ENCODE measurements at places on chromosomes 7 and 10. TPM values are rescaled to one million over a fixed set of nuclear protein-coding genes. Genes with fewer than 3 reads are reported as not detected.
A peak's percentile ranks its signal among the peaks of the same experiment; 100 is the strongest.

- no peak for DNase-seq
- no peaks in the 10 kb centered on the region for H3K4me1 ChIP-seq
- no peaks in the 10 kb centered on the region for H3K27me3 ChIP-seq
- H3K27ac ChIP-seq: no peak overlapping the region
- H3K4me3 ChIP-seq: no peak overlapping the region
Measured at GRCh38 chr10:86192691-86193090, 173.9 kb downstream of the GRID1 start.

Gene NRP1
- 99.3 TPM for total RNA-seq

Gene TFAM
- 240 TPM for total RNA-seq

GRCh38 chr10:7580520-7580919, 86.2 kb downstream of the ITIH5 start:
- H3K36me3 ChIP-seq: no peaks in the 10 kb centered on the region
- no peak for DNase-seq
- no peaks in the 10 kb centered on the region for H3K27me3 ChIP-seq
- no peak overlapping the region for H3K27ac ChIP-seq
- no peak overlapping the region for H3K4me3 ChIP-seq
- no peaks in the 10 kb centered on the region for H3K4me1 ChIP-seq

- H3K27me3 ChIP-seq: no peaks in the 10 kb centered on the region
- no peaks in the 10 kb centered on the region for H3K4me1 ChIP-seq
- H3K27ac ChIP-seq: peak overlapping the region; percentile 50
- H3K36me3 ChIP-seq: no peaks in the 10 kb centered on the region
Measured at GRCh38 chr7:1741751-1742554, 71.9 kb downstream of the ELFN1 start.

- H3K4me1 ChIP-seq: no peaks in the 10 kb centered on the region
- H3K36me3 ChIP-seq: no peaks in the 10 kb centered on the region
- H3K27ac ChIP-seq: no peak overlapping the region
- H3K27me3 ChIP-seq: no peaks in the 10 kb centered on the region
- H3K4me3 ChIP-seq: no peak overlapping the region
Measured at GRCh38 chr7:8161364-8161828, 100.6 kb downstream of the ICA1 start.

DNA sequence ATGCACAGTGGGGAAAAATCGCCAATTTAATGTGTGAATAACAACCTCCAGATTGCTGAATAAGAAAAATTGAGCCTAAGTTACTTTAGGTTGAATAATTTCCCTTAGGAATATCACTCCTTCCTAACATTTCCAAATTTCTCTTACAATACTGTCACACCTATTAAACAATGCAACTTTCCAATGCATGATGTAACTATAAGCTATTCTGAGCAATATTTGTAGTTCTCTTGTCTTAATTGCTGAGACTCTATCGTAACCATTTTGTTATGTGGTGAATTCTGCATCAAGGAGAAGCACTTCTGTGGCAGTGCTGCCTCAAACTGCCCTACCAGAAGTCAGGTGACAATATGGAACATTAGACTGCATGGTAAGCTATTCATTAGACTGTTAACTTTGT, 386.7 kb upstream of the LRRN3 start:
- no peak overlapping the region for H3K4me3 ChIP-seq
- DNase-seq: no peak
- no peak overlapping the region for H3K27ac ChIP-seq
- H3K27me3 ChIP-seq: no peaks in the 10 kb centered on the region
- H3K36me3 ChIP-seq: no peaks in the 10 kb centered on the region
- no peaks in the 10 kb centered on the region for H3K4me1 ChIP-seq

DNA sequence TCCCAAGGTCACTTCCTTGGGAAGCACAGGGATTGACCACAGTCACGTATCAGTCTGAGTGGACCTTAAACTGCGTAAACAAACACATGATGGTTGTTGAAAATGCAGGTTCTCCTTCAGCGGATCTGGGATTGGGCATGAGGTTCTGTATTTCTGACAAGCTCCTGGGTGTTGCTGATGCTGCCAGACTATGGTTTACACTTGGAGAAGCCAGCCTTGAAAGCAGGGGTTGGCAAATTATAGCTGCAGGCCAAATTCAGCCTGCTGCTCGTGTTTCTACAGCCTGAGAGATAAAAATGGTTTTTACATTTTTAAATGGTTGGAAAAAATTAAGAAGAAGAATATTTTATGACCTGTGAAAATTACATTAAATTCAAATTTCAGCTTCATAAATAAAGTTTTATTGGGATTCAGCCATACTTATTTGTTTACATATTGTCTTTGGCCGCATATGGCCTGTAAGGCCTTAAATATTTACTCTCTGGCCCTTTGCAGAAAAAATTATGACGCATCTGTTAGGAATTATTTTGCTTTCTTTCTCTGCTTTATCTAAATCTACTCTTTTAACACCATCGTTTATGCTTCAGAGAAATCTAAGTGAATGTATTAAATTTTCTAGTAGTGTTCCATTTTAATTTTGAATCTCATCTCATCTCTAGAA, 109.6 kb downstream of the SH2D4B start:
- H3K27me3 ChIP-seq: no peaks in the 10 kb centered on the region
- no peaks in the 10 kb centered on the region for H3K36me3 ChIP-seq
- H3K27ac ChIP-seq: no peak overlapping the region
- no peaks in the 10 kb centered on the region for H3K4me1 ChIP-seq
- H3K4me3 ChIP-seq: no peak overlapping the region

GRCh38 chr7:106679153-106679931, 18.4 kb upstream of the CCDC71L start:
- no peak overlapping the region for H3K4me3 ChIP-seq
- no peaks in the 10 kb centered on the region for H3K36me3 ChIP-seq
- H3K4me1 ChIP-seq: no peaks in the 10 kb centered on the region
- no peak overlapping the region for H3K27ac ChIP-seq

Gene INSYN2A
- not detected for total RNA-seq

- no peak for DNase-seq
- no peaks in the 10 kb centered on the region for H3K36me3 ChIP-seq
- no peak overlapping the region for H3K4me3 ChIP-seq
- H3K4me1 ChIP-seq: no peaks in the 10 kb centered on the region
Measured at GRCh38 chr10:12459762-12460161, 110.4 kb downstream of the CAMK1D start.

DNA sequence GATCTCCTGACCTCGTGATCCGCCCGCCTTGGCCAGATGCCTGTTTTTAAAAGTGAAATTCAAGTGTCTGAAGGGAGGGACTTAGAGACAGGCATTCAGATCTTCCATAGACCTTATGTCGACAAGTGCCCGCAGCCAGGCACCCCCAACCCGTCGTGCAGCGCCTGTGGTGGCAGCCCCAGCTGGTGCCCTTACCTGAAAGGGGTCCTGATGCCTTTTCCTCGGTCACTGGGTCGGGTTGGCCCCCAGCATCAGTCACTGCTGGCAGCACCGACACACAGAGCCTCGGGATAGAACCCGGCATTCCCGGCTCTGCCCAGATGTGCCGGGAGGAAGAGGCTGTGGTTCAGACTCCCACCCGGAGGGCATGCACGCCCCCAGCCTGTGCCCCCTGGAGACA, 23.3 kb downstream of the LRRC27 start:
- no peaks in the 10 kb centered on the region for H3K36me3 ChIP-seq
- H3K27me3 ChIP-seq: no peaks in the 10 kb centered on the region
- no peaks in the 10 kb centered on the region for H3K4me1 ChIP-seq
- H3K4me3 ChIP-seq: no peak overlapping the region
- DNase-seq: no peak

Gene CCDC71L
- total RNA-seq: 4.9 TPM

GRCh38 chr7:114715907-114716306, 206.0 kb upstream of the MDFIC start:
- H3K36me3 ChIP-seq: no peaks in the 10 kb centered on the region
- H3K27ac ChIP-seq: no peak overlapping the region
- no peaks in the 10 kb centered on the region for H3K4me1 ChIP-seq
- H3K4me3 ChIP-seq: no peak overlapping the region

Gene PNLIPRP1
- not detected for total RNA-seq

DNA sequence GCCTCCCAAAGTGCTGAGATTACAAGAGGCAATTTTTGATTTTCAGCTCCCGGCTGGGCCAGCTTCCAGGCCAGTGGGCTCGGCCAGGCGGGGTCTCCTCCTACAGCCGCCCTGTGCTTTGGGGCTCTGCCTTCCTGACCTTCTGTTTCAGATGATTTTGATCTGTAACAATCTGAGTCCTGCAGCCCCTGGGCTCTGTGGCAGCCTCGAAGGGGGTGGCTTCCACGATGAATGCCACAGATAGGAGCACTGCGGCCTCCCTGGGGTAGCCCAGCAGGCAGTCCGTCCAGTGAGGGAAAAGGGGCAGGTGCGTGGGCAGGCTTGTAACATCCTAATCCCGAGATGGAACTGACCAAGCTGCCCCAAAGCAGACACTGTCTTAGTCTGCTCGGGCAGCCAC, 177.5 kb downstream of the DNAJB6 start:
- H3K4me1 ChIP-seq: no peaks in the 10 kb centered on the region
- H3K36me3 ChIP-seq: no peaks in the 10 kb centered on the region
- no peak overlapping the region for H3K4me3 ChIP-seq

Gene SYNPO2L
- 0.16 TPM for total RNA-seq

- DNase-seq: no peak
- H3K27ac ChIP-seq: no peak overlapping the region
- no peaks in the 10 kb centered on the region for H3K4me1 ChIP-seq
- H3K4me3 ChIP-seq: no peak overlapping the region
- no peaks in the 10 kb centered on the region for H3K36me3 ChIP-seq
Measured at GRCh38 chr10:121658611-121659010, 60.4 kb upstream of the FGFR2 start.

Gene CYP2C8
- total RNA-seq: 0.37 TPM

Gene SP8
- 13.2 TPM for total RNA-seq

DNA sequence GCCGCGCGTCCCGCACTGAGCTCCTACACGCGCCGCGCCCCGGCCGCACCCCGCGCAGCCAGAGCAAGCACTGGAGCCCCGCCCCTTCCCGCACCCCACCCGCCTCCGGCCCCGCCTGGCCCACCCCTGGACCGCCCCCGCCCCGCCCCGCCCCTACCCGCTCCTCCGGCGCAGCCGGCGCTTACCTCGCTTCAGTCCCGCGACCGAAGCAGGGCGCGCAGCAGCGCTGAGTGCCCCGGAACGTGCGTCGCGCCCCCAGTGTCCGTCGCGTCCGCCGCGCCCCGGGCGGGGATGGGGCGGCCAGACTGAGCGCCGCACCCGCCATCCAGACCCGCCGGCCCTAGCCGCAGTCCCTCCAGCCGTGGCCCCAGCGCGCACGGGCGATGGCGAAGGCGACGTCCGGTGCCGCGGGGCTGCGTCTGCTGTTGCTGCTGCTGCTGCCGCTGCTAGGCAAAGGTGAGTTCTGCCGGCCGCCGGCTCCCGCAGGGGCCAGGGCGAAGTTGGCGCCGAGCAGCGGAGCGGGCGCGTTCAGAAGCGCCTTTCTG, at the start of gene RET:
RET (plus strand) TSS at position 194 of the 545 bp plus-strand sequence; CDS start at position 384, 190 bp downstream.
- H3K4me1 ChIP-seq: peaks cover 4% of the 10 kb centered on the region
- no peaks in the 10 kb centered on the region for H3K36me3 ChIP-seq
- H3K4me3 ChIP-seq: peak within 1 kb of the TSS; percentile 23
- DNase-seq: no peak
- peaks cover 10% of the 10 kb centered on the region for H3K27me3 ChIP-seq

GRCh38 chr7:105934572-105935185, 28.4 kb upstream of the CDHR3 start:
- H3K4me3 ChIP-seq: no peak overlapping the region
- no peak overlapping the region for H3K27ac ChIP-seq
- DNase-seq: peak; percentile 50
- H3K27me3 ChIP-seq: no peaks in the 10 kb centered on the region
- no peaks in the 10 kb centered on the region for H3K36me3 ChIP-seq
- H3K4me1 ChIP-seq: no peaks in the 10 kb centered on the region

DNA sequence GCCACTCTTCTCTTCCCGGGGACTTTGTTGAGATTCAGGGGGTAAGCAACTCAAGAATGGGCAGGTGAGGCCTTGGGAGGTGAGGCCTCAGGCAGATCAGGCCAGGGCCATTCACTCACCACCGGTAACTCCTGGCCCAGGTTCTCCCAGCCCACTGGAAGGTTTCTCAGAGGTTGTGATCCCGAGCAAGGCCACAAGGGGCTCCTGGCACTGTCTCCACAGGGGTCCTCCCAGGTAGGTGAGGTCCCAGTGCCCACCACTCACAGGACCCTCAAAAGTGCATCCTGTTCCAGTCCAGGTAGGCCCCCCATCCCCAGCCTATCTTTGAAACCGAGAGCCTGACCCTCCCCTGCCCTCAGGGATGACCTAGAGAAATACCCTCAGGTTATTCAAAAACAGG, 236.1 kb downstream of the BUB3 start:
- DNase-seq: no peak
- H3K27ac ChIP-seq: no peak overlapping the region
- H3K4me3 ChIP-seq: no peak overlapping the region
- H3K27me3 ChIP-seq: no peaks in the 10 kb centered on the region
- no peaks in the 10 kb centered on the region for H3K36me3 ChIP-seq

- DNase-seq: peak; percentile 75
- H3K27ac ChIP-seq: peak overlapping the region; percentile 90
- peak overlapping the region; percentile 97 for H3K4me3 ChIP-seq
- H3K36me3 ChIP-seq: no peaks in the 10 kb centered on the region
- no peaks in the 10 kb centered on the region for H3K27me3 ChIP-seq
Measured at GRCh38 chr10:24951201-24952142, 934 bp downstream of the PRTFDC1 start.

Data from Caco-2 (cell line).